ENCODE measurements at places on chromosomes 13 and 19. TPM values are rescaled to one million over a fixed set of nuclear protein-coding genes. Genes with fewer than 3 reads are reported as not detected.

The CNFN gene
- 0.65 TPM for total RNA-seq

The TLE5 gene
- total RNA-seq, result 307 TPM

The MAST1 gene
- 0.33 TPM for total RNA-seq

The PCP2 gene
- total RNA-seq, result not detected

The SOX1 gene
- not detected for total RNA-seq

The ZIC5 gene
- under 0.01 TPM for total RNA-seq

The BORCS8 gene
- total RNA-seq, result 16.7 TPM
